ENCODE measurements at places on chromosomes 2 and 18.

- no peak for DNase-seq
Measured at GRCh38 chr18:36772241-36772723, 56.5 kb downstream of the TPGS2 start.

- DNase-seq = no peak
Measured at GRCh38 chr2:182666674-182667314, 49.3 kb upstream of the DNAJC10 start.

- no peak for DNase-seq
Measured at GRCh38 chr2:163665817-163666216, 70.0 kb downstream of the FIGN start.

GRCh38 chr2:124602759-124603158 is 577.7 kb downstream of the CNTNAP5 start:
- no peak for DNase-seq

GRCh38 chr2:140242889-140243288 is 1462.7 kb upstream of the NXPH2 start:
- no peak for DNase-seq

GRCh38 chr2:17646081-17646554 is 105.6 kb downstream of the VSNL1 start:
- DNase-seq = no peak

- no peak for DNase-seq
Measured at GRCh38 chr2:232928551-232929302, 58.7 kb downstream of the SNORC start.

GRCh38 chr18:44943311-44943881 is 262.7 kb downstream of the SETBP1 start:
- no peak for DNase-seq

DNA sequence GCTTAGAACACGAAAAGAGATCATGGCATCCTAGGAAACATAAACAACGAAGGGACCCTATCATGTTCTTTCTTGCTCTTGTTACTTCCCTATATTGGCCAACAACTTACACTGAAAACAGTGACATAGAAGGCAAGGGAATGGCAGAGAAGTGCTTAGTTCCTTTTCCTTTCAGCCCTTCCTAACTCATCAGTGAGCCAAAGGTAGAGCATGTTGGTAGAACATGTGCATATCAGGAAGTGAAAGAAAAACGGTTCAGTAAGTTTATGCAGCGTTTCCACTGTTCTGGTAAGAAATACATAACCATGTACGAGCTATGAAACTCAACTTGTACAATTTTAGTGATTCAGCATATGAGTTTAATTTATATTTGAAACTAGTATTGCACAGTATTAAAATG is 21.7 kb downstream of the AKAIN1 start:
- no peak for DNase-seq

DNA sequence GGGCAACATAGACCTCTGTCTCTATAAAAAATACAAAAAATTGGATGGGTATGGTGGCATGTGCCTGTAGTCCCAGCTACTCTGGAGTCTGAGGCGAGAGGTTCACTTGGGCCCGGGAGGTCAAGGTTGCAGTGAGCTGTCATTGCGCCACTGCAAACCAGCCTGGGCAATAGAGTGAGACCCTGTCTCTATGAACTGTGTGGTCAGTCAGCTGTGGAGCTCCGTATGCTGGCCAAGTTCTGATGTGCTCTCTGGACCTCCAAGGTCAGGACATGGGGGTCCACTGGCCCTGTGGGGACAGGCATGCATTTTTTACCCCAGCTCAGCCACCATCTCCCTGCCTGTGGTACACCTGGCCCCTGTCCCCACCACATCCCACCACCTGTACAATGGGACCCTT is 71.6 kb downstream of the TMEM131 start:
- DNase-seq = no peak

GRCh38 chr18:26948703-26949102 is 83.2 kb upstream of the AQP4 start:
- DNase-seq = no peak

- no peak for DNase-seq
Measured at GRCh38 chr2:236607471-236608187, 38.0 kb downstream of the ACKR3 start.

GRCh38 chr18:68177807-68178702 is 536.9 kb downstream of the TMX3 start:
- DNase-seq = no peak

DNA sequence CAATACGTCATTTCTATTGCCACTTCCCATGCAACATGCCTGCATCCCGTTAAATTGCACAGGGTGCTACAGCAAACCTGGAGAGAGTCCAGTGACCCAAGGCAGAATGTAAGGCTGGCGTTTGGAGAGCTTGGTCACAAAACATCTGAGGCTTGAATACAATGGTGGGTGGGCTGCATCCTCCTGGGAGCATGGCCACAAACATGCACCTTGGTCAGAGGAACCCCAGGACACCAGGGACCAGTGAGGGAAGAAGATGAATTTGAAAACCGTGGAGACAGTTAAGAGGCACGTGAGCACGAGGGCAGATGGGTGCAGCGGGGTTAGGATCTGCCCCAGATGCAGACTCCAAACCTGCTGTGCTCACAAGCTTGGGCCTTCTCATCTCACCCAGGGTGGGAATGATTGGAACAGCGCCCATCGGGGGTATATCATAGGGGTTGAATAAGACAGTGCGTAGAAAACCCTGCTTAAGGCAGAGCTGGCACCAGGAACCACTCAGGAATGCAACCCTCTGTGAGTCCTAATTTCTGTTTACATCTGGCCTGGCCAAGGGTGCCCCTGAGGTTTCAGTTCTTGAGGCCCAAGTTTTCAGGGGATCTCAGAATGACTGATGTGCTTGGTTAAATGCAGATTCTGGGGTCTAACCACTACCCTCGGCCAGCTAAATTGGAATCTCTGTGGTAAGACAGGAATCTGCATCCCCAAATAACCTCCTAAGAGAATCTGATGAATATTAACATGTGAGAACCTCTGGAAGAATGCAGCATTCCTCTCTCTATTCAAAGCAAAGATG is 97.2 kb downstream of the ARL4C start:
- DNase-seq = no peak

- no peak for DNase-seq
Measured at GRCh38 chr2:207720517-207721187, 9.2 kb downstream of the CCNYL1 start.

DNA sequence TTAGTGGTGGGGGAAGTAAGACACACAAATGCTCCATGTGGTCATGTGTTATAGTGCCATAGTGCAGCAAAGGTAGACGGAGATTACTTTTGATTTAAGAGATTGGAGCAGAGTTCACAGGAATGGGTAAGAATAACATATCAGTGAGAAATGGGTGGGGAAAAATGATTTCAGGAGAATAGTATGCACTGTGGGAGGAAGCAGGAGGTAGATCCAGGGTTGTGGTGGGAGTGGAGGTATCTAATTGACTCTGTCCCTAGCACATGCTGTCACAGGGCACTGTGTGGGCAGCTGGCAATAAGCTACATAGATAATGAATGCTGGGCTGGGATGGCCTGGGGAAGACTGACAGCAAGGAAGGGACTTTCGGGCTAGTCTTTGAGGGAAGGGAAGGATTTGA is 65.3 kb downstream of the STAT1 start:
- no peak for DNase-seq

All from activated CD4-positive, alpha-beta T cell treated with anti-CD3 and anti-CD28 coated beads for 24 hours (primary cell).